Stimulated activated CD4-positive, alpha-beta T cell treated with anti-CD3 and anti-CD28 coated beads, Interleukin-12 subunit alpha, Interleukin-12 subunit beta, amount 100 ng/mL, for 4 hours (primary cell): ENCODE measurements at places on chromosomes 7 and 10.

GRCh38 chr7:64101943-64102655 is 56.9 kb downstream of the ZNF727 start:
- no peak for DNase-seq

DNA sequence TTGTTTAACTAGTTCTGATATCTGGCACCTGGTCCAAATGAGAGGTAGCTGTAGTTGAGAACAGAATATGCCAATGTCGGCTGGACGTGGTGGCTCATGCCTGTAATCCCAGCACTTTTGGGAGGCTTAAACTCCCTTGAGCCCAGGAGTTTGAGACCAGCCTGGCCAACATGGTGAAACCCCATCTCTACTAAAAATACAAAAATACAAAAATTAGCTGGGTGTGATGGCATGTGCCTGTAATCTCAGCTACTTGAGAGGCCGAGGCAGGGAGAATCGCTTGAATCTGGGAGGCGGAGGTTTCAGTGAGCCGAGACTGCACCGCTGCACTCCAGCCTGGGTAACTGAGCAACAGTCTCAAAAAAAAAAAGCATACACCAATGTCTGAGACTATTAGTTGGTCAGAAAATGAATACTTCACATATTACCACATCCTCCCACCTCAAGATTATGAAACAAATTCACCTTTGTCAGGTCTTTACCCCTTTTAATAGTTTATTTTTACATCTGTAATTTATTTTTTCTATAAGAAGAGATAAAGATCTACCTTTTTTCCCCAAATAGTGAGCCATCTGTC is 38.8 kb downstream of the EPC1 start:
- no peak for DNase-seq

- no peak for DNase-seq
Observed at GRCh38 chr10:102398172-102399020, 2.9 kb downstream of the NFKB2 start.

DNA sequence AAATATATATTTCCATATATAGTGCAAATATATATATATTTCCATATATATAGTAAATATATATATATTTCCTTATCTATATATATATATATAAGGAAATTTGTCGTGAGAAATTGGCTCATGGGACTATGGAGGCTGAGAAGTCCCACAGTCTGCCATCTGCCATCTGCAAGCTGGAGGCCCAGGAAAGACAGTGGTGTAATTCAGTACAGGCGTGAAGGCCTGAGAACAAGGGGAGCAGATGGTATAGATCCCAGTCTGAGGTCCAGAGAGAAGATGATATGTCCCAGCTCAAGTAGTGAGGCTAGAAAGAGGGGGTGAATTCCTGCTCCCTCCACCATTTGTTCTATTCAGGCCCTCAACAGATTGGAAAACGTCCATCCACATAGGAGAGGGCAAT is 78.9 kb downstream of the MTPN start:
- no peak for DNase-seq

DNA sequence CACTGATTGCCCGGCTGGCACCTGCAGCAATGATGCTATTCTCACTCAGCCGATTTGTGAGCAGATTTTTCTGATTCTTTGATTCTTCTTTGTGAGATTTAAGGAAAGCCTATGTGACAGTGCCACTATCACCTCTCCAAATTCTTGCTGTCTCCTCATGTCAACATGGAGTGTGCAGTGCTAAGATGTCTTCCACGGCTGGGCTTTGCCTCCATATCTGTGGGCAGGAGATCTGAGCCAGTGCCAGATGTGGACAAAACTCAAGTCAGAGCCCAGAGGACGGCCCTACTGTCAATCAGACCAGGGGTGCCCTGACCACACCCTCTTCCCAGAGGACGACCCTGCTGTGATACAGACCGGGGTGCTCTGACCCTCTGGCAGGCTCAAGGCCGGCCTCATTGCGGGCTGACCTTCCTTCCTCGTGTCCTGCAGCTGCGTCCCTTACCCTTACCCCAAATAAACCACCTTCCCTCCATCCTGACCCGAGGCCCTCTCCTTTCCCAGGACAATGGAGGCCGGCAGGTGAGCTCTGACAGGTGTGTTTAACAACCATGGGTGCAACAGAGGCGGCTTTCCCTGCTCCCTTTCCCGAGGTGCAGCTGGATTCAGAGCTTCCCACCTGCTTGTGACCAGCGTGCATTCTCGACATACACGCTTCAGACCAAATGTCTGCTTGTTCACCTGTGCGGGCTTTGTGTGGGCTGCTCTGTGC is 221.4 kb downstream of the ADARB2 start:
- no peak for DNase-seq

GRCh38 chr7:27156916-27157701 is 634 bp upstream of the HOXA7 start:
- no peak for DNase-seq

GRCh38 chr10:104842704-104843103 is 201.6 kb downstream of the SORCS3 start:
- DNase-seq, result no peak

DNA sequence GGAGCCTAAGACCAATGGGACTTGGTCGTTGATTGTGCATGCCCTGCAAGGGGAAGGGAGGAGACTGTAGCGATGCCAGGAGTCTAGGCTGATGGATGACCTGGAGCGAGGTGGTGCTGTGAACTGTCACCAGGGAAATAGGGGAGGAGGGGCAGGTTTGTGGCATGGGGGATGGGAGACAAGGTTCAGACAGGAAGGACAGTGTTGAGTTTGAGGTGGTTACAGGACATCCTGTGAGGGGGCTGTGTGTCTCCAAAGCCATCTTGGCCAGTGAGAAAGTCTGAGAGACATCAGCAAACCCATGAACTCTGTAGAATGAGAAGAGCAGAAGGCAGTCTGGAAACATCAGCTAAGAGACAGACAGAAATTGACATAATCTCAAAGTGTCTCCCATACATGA is 38.5 kb upstream of the KDM7A start:
- DNase-seq, result no peak

- no peak for DNase-seq
Observed at GRCh38 chr10:25169740-25170139, 5.1 kb upstream of the GPR158 start.

- DNase-seq, result no peak
Observed at GRCh38 chr7:117830422-117830954, 42.8 kb downstream of the CTTNBP2 start.

GRCh38 chr10:97434055-97434454 is 8.1 kb downstream of the PGAM1 start:
- no peak for DNase-seq

- no peak for DNase-seq
Observed at GRCh38 chr7:96534221-96534620, 175.4 kb downstream of the SEM1 start.

DNA sequence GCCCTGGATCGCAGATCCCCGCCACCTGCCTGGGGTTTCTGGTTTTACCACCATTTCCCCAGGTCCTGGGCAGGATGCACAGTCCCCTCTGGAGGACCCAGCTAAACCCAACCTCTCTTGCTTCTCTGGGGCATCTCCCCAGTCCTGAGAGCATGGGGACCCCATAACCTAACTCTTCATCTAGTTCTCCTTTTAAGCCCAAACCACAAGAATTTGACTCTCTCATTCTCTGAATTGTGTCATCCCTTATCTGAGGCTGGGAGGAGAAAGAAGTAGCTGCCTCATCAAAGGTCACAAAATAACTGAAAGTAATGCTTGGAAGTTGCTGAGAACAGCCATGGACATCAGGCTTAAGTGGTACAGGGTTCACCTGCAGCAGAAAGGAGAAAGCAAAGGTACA is 159.9 kb downstream of the FGFR2 start:
- DNase-seq, result no peak

DNA sequence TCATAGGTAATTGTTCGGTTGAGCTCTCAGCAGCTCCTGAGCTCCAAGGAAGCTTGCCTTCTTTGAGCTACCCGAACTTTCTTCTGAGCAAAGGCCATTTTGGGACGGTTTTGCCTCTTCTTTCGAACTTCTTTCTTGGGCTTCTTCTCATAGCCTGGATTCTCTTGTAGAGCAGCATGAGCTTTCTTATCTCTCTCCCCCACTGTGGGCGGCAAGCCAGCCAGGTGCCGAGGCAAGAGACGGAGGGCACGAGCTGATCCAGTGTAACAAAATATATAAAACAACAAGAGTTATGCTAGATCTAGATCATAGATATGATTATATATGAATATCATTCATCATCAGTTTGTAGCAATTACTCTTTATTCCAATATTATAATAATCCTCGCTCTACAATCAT is 16.5 kb upstream of the KNDC1 start:
- no peak for DNase-seq

GRCh38 chr7:101555269-101555920 is 73.7 kb downstream of the MYL10 start:
- no peak for DNase-seq
